ENCODE measurements at places on chromosomes 11 and 22.
A peak's percentile ranks its signal among the peaks of the same experiment; 100 is the strongest.

DNA sequence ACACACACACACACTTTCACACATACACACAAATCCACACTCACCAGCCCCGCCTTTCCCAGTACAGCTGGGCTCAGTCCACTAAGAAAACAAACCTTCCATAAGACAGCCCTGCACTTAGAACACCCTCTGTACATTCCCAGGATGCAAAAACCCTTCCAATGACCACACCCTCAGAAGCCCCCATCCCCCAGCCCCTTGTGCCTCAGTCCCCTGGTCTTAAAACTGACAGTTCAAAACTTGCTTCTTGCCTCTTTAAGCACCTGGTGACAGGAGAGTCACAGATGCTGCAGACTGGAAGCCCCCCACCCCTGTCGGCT is 23.0 kb downstream of the APLNR start:
- DNase-seq = no peak

DNA sequence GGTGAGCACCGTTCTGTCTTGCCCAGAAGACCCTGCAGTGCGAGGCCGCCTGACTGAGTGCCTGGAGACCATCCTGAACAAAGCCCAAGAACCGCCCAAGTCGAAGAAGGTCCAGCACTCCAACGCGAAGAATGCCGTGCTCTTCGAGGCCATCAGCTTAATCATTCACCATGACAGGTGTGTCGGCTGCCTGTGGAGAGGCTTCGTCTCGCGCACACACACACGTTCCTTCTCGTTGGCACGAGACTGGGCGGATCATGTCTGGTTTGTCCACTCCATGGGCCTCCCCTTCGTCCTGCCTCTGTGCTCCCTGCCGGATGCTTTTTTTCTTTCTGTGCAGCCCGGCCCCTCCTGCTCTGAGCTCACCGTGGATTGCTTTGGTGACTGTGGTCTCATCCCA is 51.1 kb downstream of the MUC6 start:
- no peak for DNase-seq

GRCh38 chr11:65439331-65440181 is 17.0 kb downstream of the NEAT1 start:
- no peak for DNase-seq

DNA sequence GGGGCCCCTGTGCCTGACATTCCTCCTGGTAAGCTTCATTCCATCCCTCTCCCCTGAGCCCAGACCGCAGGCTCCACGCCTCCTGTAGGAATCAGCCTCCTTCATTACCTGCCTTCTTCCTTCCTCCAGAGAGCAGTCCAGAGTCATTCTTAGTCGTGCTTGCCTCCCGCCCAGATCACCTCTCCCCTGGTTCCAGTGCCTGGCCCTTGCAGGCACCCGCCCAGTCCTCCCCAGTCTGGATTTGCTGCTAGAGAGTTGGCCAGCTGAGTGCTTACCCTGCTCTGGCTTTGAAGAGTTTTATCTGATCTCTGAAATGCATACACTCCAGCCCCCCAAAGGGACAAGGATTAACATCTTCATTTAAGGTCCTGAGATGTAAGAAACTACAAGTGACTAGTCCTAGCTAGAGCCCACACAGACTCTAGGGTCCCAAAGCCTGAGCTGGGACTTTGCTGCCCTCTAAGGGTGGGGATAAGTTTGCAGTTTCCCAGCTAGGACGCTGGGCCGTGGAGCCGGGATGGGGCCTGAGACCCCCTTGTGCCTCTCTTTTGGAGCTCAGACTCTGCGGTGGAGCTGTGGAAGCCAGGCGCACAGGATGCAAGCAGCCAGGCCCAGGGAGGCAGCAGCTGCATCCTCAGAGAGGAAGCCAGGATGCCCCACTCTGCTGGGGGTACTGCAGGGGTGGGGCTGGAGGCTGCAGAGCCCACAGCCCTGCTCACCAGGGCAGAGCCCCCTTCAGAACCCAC is 1.6 kb downstream of the NR1H3 start:
- peak; percentile 42 for DNase-seq

GRCh38 chr22:46905415-46905814 is 143.0 kb downstream of the TBC1D22A start:
- no peak for DNase-seq

All from activated CD4-positive, alpha-beta T cell treated with anti-CD3 and anti-CD28 coated beads, Interleukin-2, Interleukin-6, amounts not matched to agents 100 ng/mL and 50 ng/mL, durations not matched to agents 16 hours and 8 hours (primary cell).